ENCODE measurements at places on chromosomes 6 and 20.

- no peak for DNase-seq
These were observed 17.5 kb upstream of the CEP85L start for GRCh38 chr6:118668761-118669385.

DNA sequence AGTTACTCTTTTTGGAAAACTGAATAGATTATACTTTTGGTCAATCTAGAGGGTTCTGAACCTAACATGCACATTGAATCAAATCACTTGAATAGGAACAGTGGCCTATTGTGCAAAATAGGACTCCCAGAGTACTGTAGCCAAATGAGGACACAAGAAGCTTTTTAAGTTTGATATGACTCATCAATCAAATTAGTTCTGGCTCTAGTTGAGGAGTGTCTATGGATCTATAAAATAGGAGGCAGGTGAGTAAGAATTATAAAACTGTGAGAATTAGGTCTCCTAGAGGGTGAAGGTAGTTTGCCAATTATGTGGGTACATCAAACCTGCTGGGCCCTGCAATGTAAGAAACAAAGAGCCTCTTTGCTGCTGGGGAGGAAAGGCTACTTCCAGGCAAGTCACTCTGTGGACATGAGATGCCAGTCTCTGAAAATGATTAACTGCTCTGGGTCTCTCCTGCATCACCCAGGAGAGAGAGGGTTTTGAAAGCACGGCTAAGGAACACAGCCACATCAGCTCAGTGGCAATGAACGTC lies 112.3 kb downstream of the RCAN2 start:
- DNase-seq: no peak

GRCh38 chr6:112296694-112297093 lies 42.3 kb upstream of the LAMA4 start:
- DNase-seq: no peak

GRCh38 chr20:57514273-57514751 lies 10.6 kb downstream of the CTCFL start:
- DNase-seq: no peak

GRCh38 chr6:32963866-32964265 lies 4.5 kb upstream of the BRD2 start:
- no peak for DNase-seq

DNA sequence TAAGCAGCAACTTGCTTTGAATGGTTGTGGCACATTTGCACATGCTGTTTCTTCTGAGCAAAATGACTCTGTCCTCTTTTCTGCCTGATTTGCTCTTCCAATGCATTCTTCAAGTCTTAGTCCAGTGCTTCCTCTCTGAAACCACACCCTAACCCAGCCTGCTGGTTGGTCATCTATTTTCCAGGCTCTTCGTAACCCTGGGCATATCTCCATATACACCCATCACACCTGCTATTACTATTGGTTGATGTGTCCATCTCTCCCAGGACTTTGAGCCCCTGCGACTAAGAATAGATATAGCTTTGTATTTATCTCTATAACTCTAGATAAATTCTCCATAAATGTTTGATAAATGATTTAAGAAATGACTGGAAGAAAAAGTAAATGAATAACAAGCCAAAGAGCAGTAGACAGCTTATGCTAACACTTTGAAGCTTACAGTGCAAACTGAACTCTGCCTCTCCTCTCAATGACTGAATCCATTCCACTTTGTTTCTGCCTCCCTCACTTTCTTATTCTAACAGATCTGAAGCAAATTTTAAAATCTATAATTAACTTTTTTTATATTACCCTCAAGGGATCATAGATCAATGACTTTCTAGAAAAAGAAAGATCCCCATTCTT lies 59.7 kb upstream of the NT5E start:
- DNase-seq: no peak

DNA sequence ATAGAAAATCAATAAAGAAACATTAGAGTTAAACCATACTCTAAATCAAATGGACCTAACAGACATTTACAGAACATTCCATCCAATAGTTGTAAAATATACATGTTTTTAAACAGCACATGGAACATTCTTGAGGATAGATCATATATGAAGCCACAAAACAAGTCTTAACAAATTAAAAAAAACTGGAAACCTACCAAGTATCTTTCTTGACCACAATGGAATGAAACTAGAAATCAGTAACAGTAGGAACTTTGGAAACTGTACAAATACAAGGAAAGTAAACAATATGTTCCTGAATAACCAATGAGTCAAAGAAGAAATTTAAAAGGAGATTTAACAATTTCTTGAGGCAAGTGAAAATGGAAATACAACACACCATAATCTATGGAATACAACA lies 91.2 kb upstream of the GLP1R start:
- no peak for DNase-seq

DNA sequence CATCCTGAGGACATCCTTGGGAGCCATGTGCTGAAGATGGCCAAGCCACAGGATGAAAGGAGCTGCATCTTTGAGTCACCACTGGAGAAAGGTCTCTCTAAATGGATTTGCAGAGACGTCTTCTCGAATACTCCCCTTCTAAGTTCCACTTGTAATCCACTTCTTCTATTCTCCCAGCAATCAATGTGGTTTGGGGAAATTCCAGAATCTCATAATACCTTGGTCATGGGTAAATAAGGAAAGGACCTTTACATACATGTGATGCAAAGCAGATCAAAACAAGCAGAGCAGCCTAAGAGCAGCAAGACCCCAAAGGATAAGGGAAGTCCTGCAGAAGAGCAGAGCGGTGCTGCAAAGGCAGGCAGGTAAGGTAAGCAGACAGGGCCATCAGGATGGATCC lies 35.3 kb downstream of the TRIM38 start:
- no peak for DNase-seq

DNA sequence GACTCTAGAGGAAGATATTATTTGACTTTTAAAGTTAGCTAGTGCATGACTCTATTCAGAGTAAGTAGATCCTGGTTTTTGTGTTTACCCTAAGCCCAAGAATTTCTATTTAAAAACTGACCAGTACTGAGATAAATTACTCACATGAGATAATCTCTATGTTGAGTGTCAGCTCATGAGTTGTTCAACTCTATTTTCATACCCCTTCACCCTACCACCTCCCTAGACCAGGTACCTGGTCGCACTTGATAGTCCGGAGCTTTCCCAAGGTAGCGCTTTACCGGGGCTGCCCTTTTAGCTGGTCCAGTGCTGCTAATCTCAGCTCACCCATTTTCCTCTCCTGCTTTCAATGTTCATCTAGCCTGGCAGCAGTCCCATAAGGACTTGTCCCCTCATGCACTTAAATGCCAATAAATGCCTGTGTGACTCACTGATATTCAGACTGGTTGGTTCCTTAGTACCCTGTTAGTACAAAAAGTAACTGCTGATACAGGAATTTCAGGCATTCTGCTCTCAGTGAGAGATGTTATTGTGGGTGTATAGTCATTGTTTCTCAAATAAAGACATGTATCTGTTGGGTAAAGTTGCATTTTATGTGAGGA lies 503.9 kb downstream of the ADGRB3 start:
- no peak for DNase-seq

GRCh38 chr20:13684566-13685222 lies 46.0 kb upstream of the TASP1 start:
- no peak for DNase-seq

- DNase-seq: no peak
These were observed 5.9 kb upstream of the KIAA1755 start for GRCh38 chr20:38266426-38266825.

GRCh38 chr20:1313236-1313964 lies 15.5 kb downstream of the SDCBP2 start:
- DNase-seq: peak; percentile 51

DNA sequence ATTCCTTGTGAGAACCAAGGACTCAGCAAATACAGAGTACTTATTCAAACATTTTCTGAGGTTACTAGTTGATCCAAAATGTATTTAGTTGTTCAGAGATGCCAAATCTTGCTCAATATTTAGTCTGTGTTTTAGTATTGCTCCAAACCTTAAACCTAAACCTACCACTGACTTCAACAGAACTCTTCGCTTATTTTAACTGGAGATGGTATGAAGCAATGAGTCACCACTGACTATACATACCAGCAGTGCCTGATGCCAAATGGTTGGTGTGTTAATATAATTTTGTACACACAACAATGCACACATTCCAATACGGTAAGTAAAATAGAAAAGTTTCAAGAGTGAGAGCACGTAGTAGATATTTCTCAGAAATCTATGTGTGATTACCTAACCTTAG lies 1.9 kb upstream of the SPTLC3 start:
- no peak for DNase-seq

DNA sequence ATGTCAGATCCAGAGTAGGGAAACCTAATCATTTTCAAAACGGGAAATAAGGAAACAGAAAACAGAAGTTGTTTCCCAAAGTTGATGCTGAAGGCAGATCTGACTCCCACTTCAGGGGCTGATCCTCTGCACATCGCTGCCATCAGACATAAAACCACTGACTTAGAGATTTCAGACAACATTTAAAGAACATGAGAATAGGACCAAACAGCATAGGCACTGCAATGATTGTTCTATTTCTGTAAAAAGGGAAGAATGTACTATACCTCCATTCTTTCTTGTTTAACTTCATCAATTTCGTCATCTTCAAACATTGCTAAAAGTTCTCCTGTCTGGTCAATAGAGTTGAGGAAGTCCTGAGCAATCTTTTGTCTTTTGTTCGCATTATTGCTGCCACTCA lies 324.7 kb upstream of the RUNX2 start:
- DNase-seq: no peak

- no peak for DNase-seq
These were observed 38.1 kb downstream of the RNF144B start for GRCh38 chr6:18425218-18425617.

GRCh38 chr6:157236040-157236725 lies 87.1 kb downstream of the TMEM242 start:
- DNase-seq: no peak

DNA sequence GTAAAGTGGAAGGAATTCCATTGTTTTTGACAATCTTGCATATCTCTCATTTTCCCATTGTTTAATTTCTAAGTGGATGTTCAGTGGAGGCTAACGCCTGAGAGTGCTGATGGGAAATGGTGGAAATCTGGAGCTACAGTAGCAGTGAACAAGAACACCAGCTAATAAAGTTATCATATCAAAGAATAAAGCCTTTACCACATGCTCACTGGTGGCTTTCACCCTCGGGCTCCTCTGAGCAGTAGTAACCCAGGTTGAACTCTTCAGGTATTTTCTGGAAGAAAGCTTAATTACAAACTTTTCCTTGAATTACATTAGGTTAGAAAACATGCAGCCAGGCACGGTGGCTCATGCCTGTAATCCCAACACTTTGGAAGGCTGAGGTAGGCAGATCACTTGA lies 10.4 kb upstream of the ACAT2 start:
- no peak for DNase-seq

GRCh38 chr6:17494919-17495318 lies 101.5 kb downstream of the CAP2 start:
- no peak for DNase-seq

- no peak for DNase-seq
These were observed 11.7 kb upstream of the MAPK13 start for GRCh38 chr6:36118550-36119107.

Data from stimulated activated CD4-positive, alpha-beta T cell treated with anti-CD3 and anti-CD28 coated beads, TNF-alpha, amount 100 ng/mL, for 24 hours (primary cell).